ENCODE measurements at places on chromosomes 7 and 10. TPM values are rescaled to one million over a fixed set of nuclear protein-coding genes. Genes with fewer than 3 reads are reported as not detected.
A peak's percentile ranks its signal among the peaks of the same experiment; 100 is the strongest.

- DNase-seq = no peak
Measured at GRCh38 chr10:69089638-69090599, 2.0 kb downstream of the SRGN start.

BEND7 gene
- 8.2 TPM for total RNA-seq

- DNase-seq = no peak
Measured at GRCh38 chr10:124227055-124227975, 133.9 kb upstream of the CHST15 start.

STYXL1 gene
- 50.0 TPM for total RNA-seq

OR2A1 gene
- total RNA-seq = not detected

- DNase-seq = no peak
Measured at GRCh38 chr7:127619681-127620405, 1.9 kb upstream of the PAX4 start.

GRCh38 chr7:28998105-28998504 lies 40.0 kb upstream of the TRIL start:
- no peak for DNase-seq

GRCh38 chr10:30433730-30434272 lies at the start of gene MAP3K8:
MAP3K8 (plus strand) TSS chr10:30434184; CDS start chr10:30438939, 4,755 bp downstream.
- DNase-seq = peak; percentile 76

ZNF804B gene
- total RNA-seq = 0.07 TPM

DNA sequence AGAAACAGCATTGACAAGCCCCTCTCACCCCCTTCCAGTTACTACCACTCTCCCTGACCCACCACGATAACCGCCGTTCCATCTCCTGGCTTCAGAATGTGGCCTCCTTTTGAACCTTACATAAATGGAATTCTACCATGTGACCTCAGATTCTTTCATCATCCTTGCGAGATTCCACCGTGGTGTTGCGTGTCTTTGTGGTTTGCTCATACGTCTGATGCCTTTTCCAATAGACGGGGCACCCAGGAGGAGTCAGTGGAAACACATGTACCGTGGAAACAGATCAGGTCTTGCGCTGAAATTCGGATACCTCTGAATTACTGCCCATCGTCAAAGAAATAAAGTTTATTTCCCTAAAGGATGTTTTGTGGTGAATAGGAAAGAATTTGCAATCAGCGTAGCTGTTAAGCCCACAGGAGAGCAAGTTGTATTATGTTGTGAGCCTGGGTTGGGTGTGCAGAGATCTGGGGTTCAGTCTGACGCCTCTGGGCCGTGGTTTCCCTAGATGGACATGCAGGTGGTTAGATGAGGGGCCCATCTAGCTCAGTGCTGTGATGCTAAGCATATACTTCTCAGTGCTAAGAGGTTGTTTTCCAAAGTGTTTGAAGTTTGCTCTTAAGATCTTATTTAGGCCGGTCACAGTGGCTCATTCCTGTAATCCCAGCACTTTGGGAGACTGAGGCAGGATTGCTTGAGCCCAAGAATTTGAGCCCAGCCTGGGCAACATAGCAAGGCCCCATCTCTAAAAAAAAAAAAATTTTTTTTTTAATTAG lies 29.1 kb downstream of the GTF2IRD1 start:
- DNase-seq = no peak

- peak; percentile 91 for DNase-seq
Measured at GRCh38 chr10:3045471-3046209, 21.7 kb upstream of the PFKP start.

KLF14 gene
- total RNA-seq = not detected

DNA sequence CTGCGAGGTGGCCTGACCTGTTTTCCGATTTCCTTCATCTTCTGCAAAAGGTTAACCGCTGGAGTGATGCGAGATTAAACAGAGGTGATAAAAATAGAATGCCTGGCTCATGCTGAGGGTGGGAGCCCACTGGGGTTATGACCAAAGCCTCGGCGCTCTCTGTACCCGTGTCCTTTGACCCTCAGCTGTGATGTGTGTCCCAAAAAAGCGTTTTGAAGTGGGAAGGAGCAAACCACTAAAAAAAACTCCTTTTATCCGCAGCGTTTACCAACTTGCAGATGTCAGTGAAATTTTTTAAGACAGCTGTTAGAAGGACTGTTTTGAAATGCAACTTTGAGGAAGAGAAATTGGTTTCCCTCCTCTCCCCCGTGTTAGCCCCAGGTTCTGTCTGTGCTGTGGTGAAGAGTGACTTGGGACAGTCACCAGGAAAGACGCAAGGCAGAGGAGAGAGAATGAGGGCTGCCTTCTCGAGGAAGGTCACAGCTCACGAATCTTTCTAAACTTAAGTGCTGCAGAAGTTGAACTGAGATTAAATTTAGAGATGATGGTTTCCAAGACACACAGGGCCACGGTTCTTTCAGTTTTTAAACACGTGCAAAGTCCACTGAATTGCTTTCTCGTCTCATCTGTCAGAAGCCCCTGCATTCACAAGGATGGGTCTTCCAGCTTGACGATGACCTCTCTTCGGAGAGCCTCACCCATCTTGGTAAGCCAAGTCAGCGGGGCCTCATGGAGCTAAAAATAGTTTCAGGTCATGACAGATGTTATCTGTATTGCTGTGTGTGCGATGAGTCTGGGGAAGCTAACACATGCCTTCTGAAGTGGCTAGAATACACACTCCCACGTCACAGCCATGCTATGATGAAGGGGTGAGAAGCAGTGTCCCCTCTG lies 27.6 kb downstream of the AMZ1 start:
- no peak for DNase-seq

PNLIP gene
- 1.1 TPM for total RNA-seq

DNA sequence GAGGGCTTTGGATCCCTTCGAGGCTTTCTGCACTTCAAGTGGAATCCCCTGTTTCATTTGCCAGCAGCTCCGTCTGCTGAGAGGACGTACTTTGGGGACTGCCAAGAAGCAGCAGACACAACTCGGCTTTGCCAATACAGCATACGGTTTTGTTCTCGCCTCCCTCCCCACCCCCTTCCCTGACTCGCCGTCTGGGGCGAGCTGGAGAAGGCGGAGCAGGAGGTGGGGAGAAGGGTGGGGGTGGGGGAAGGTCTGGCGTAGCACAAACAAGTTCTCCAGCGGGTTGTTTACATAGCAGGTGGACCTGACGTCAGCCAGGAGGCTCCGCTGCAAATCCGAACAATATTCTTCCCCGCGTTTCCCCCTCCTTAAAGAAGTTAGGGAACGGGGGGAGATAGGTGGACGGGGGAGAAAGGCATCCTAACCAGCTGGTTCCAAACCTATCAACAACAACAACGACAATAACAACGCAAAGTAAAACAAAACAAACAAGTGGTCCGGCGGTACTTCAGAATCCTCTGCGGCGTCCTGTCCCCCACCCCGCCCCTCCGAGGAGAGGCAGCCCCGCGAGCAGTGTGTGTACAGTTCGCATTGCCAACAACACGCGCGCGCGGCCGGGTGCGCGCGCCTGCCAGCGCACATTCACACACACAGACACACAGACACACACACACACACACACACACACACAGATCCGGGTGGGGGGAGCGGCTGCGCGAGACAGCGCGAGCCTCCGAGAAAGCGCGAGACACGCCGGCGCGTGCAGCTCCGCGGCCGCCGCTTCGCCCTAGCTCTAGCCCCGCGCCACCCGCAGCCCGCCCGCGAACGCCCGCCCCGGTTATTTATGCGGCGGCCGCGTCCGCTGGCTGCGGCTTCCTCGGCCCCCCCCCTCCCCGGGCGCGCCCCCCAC lies 167.0 kb upstream of the PPP1R3A start:
- no peak for DNase-seq

GRCh38 chr7:158167373-158167772 lies 420.2 kb downstream of the PTPRN2 start:
- no peak for DNase-seq

- no peak for DNase-seq
Measured at GRCh38 chr7:92391071-92391470, 56.2 kb upstream of the GATAD1 start.

GRCh38 chr7:105462765-105463420 lies 59.2 kb downstream of the PUS7 start:
- DNase-seq = no peak

SLC18A3 gene
- total RNA-seq = not detected

GRCh38 chr7:22728401-22729029 lies 1.5 kb downstream of the IL6 start:
- peak; percentile 42 for DNase-seq

- no peak for DNase-seq
Measured at GRCh38 chr7:17447728-17448478, 149.5 kb downstream of the AHR start.

DNA sequence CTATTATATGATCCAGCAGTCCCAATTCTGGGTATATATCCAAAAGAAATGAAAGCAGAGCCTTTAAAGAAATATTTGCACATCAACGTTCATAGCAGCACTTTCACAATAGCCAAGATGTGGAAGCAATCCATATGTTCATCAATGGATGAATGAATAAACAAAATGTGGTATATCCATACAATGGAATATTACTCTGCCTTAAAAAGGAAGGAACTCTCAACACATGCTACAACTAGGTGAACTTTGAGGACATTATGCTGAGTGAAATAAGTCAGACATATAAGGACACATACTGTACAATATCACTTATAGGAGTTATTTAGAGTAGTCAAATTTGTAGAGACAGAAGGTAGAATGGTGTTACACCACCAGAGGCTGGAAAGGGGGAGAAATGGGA lies 28.0 kb upstream of the ADRB1 start:
- no peak for DNase-seq

FFAR4 gene
- not detected for total RNA-seq

DNA sequence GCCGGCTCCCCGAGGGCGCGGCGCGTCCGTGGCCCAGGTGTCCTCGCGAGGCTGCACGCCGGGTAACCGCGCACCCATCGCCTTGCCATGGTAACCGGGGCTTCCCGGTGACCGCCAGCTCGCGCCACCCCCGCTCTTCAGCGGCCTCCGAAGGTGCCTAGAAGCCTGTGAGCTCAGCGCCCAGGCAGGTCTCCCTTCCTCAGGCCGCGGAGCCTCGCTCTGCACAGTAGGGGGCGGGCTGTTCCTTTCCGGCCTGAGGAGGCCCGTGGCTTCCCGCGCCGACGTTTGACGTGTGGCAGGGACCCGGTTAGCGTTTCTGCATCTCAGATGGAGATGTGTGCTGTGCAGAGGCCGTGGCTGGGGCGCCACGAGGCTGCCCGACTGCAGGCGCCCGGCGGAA lies 117.1 kb downstream of the DYNC2I1 start:
- peak; percentile 76 for DNase-seq

ITGA8 gene
- total RNA-seq = not detected

- no peak for DNase-seq
Measured at GRCh38 chr7:69597278-69598076, 798 bp upstream of the AUTS2 start.

GRCh38 chr10:88987243-88987725 lies 3.3 kb upstream of the FAS start:
- no peak for DNase-seq

Measured in K562 (cell line).